ENCODE measurements at places on chromosomes 13 and 19. TPM values are rescaled to one million over a fixed set of nuclear protein-coding genes. Genes with fewer than 3 reads are reported as not detected.

Gene CLEC17A
- polyA plus RNA-seq, result not detected

Gene PRSS57
- not detected for polyA plus RNA-seq

Gene CPB2
- not detected for polyA plus RNA-seq

Gene NACC1
- polyA plus RNA-seq, result 40.2 TPM

Gene ZNF837
- polyA plus RNA-seq, result 0.52 TPM

Gene C19orf12
- 37.3 TPM for polyA plus RNA-seq

Gene TJP3
- polyA plus RNA-seq, result 0.05 TPM

Gene WDR62
- 10.6 TPM for polyA plus RNA-seq

Gene ZNF135
- 4.2 TPM for polyA plus RNA-seq

All from right cardiac atrium (tissue), 5 donors.